Activated T-helper 2 cell treated with anti-CD3 and anti-CD28 coated beads, Interferon-gamma antibody, Interleukin-2, Interleukin-4, amounts not matched to agents 10 μg/mL and 5 μg/mL and 100 μg/mL, durations not matched to agents 14 hours and 24 hours and 36 hours (primary cell): ENCODE measurements at places on chromosomes 13 and 19.

GRCh38 chr13:95557013-95557412 is 4.5 kb downstream of the CLDN10 start:
- no peaks in the 10 kb centered on the region for H3K36me3 ChIP-seq
- H3K4me3 ChIP-seq, result no peak overlapping the region
- no peak for DNase-seq
- H3K27ac ChIP-seq, result no peak overlapping the region
- peaks cover 7% of the 10 kb centered on the region for H3K4me1 ChIP-seq
- H3K27me3 ChIP-seq, result peaks cover 29% of the 10 kb centered on the region

DNA sequence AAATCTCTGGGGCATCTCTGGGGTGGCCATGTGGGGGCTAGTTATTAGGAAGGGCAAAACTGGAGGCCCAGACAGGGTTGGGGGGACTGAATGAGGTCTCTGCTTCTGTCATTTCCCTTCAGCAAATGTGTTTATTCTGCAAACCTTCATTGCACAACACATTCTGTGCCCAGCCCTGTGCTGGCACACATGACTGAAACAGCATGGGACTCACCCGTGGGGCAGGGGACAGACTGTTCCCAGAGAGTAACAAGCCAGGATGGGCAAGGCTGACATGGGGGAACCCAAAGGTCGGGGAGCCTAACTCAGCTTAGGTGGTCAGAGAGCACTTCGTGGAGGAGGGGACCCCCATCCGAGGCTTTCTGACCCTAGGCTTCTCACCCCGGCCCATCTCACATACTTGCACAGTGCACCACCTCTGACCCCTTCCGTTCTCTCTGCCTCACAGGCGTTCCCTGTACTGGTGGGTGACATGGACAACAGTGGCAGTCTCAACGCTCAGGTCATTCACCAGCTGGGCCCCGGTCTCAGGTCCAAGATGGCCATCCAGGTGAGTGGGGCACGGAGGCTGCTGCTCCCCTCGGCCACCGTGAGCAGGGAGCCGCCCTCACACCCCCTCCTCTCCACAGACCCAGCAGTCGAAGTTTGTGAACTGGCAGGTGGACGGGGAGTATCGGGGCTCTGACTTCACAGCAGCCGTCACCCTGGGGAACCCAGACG is 2.4 kb downstream of the TOMM40 start:
- H3K36me3 ChIP-seq, result peaks cover 54% of the 10 kb centered on the region
- peaks cover 19% of the 10 kb centered on the region for H3K4me1 ChIP-seq
- no peak overlapping the region for H3K27ac ChIP-seq
- no peak for DNase-seq
- H3K27me3 ChIP-seq, result no peaks in the 10 kb centered on the region

DNA sequence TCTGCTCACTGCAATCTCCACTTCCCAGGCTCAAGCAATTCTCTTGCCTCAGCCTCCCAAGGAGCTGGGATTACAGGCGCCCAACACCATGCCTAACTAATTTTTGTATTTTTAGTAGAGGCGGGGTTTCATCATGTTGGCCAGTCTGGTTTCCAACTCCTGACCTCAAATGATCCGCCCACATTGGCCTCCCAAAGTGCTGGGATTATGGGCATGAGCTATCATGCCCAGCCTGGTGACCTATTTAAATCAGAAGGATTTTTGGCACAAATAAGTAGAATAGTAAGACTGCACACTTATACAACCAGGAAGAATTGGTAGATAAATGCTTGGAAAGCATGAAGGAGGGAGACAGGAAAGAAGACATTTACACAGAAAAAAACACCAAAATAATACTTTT is 53.4 kb upstream of the AKAP11 start:
- H3K4me3 ChIP-seq, result no peak overlapping the region
- no peak overlapping the region for H3K27ac ChIP-seq
- no peaks in the 10 kb centered on the region for H3K27me3 ChIP-seq
- no peaks in the 10 kb centered on the region for H3K4me1 ChIP-seq
- no peak for DNase-seq

- no peaks in the 10 kb centered on the region for H3K36me3 ChIP-seq
- peak overlapping the region; percentile 55 for H3K4me3 ChIP-seq
- no peak overlapping the region for H3K27ac ChIP-seq
- peaks cover 6% of the 10 kb centered on the region for H3K27me3 ChIP-seq
- peak; percentile 62 for DNase-seq
Measured at GRCh38 chr19:48501494-48502349, 9.9 kb downstream of the LMTK3 start.

DNA sequence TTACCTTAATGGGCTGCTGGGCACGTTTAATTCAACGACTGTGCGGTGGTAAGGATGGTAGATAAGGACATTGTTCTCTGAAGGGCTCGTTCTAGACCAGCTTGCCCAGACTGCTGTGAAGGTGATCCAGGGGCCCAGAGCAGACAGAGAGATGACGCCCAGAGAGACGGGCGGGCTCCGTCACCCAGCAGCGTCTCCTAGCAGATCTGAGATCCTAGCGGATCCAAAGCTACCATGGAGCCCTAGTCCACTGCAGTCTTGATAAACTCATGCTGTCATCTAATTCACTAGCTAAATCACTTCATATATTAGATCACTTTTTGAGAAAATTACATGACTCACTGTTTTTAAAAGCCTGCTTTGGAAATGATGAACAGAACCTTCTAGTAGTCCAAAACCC is 21.5 kb downstream of the COL4A2 start:
- H3K36me3 ChIP-seq, result no peaks in the 10 kb centered on the region
- no peaks in the 10 kb centered on the region for H3K4me1 ChIP-seq
- H3K27ac ChIP-seq, result no peak overlapping the region
- H3K4me3 ChIP-seq, result no peak overlapping the region

DNA sequence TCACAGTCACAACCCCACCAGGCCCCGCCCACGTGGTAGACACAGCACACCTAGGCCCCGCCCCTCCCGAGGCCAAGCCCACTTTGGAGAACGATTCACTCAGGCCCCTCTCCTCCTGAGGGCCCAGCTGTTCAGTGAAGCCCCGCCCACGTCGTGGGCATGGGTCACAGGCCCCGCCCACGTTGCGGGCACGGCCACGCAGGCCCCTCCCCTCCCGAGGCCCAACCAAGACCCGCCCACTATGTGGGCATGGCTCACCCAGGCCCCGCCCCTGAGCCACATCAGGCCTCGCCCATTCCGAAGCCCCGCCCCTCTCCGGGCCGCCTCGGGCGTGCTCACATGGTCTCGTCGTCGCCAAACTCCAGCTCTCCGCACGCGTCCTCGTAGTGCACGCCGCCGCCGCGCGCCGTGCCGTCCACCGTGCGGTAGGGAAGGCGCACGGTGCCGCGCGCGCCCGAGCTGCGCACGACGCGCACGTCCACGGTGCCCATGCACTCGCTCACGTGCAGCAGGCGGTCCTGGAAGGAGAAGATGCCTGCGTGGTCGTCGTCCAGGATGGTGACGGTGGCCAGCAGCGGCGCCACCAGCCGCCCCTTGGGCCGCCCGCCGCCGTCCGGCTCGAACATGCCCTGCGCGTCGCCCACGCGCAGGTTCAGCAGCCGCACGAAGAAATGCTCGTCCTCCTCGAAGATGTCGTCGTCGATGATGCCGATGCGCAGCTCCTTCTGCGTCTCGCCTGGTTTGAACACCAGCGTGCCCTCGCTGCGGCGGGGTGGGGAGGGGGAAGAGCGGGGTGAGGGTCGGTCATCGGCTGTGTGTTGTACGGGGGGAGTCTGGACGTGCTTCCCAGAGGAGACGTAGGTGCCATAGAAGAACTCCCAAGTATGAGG is 24.0 kb downstream of the SLC8A2 start:
- peak overlapping the region; percentile 49 for H3K4me3 ChIP-seq
- peak; percentile 68 for DNase-seq

- H3K27ac ChIP-seq, result peak overlapping the region; percentile 89
- no peaks in the 10 kb centered on the region for H3K27me3 ChIP-seq
- peak overlapping the region; percentile 60 for H3K4me3 ChIP-seq
Measured at GRCh38 chr13:46165485-46166223, 16.3 kb downstream of the LCP1 start.

- H3K27me3 ChIP-seq, result no peaks in the 10 kb centered on the region
- H3K36me3 ChIP-seq, result no peaks in the 10 kb centered on the region
- H3K4me3 ChIP-seq, result no peak overlapping the region
- H3K4me1 ChIP-seq, result no peaks in the 10 kb centered on the region
- no peak for DNase-seq
- H3K27ac ChIP-seq, result no peak overlapping the region
Measured at GRCh38 chr13:104766319-104766718, 1700.1 kb upstream of the SLC10A2 start.

- H3K4me3 ChIP-seq, result no peak overlapping the region
- peak overlapping the region; percentile 78 for H3K27ac ChIP-seq
- H3K4me1 ChIP-seq, result peaks cover 11% of the 10 kb centered on the region
- H3K36me3 ChIP-seq, result peaks cover 56% of the 10 kb centered on the region
- H3K27me3 ChIP-seq, result no peaks in the 10 kb centered on the region
Measured at GRCh38 chr19:17209126-17210036, 5.8 kb upstream of the USE1 start.

GRCh38 chr13:113879494-113880360 is 15.9 kb upstream of the GAS6 start:
- H3K27ac ChIP-seq, result no peak overlapping the region
- no peaks in the 10 kb centered on the region for H3K27me3 ChIP-seq
- peaks cover 1% of the 10 kb centered on the region for H3K4me1 ChIP-seq
- peaks cover 5% of the 10 kb centered on the region for H3K36me3 ChIP-seq

- H3K27me3 ChIP-seq, result peaks cover 26% of the 10 kb centered on the region
- H3K4me3 ChIP-seq, result no peak within 1 kb of the TSS
- H3K27ac ChIP-seq, result no peak within 1 kb of the TSS
- no peaks in the 10 kb centered on the region for H3K36me3 ChIP-seq
Measured at GRCh38 chr19:48755084-48755641, at the start of gene FGF21. TSS of gene FGF21 (plus strand) at chr19:48755524. CDS start at chr19:48756237, 713 bp downstream.

- peaks cover 27% of the 10 kb centered on the region for H3K4me1 ChIP-seq
- H3K36me3 ChIP-seq, result no peaks in the 10 kb centered on the region
- no peaks in the 10 kb centered on the region for H3K27me3 ChIP-seq
Measured at GRCh38 chr13:39938596-39938995, 283.1 kb downstream of the COG6 start.

DNA sequence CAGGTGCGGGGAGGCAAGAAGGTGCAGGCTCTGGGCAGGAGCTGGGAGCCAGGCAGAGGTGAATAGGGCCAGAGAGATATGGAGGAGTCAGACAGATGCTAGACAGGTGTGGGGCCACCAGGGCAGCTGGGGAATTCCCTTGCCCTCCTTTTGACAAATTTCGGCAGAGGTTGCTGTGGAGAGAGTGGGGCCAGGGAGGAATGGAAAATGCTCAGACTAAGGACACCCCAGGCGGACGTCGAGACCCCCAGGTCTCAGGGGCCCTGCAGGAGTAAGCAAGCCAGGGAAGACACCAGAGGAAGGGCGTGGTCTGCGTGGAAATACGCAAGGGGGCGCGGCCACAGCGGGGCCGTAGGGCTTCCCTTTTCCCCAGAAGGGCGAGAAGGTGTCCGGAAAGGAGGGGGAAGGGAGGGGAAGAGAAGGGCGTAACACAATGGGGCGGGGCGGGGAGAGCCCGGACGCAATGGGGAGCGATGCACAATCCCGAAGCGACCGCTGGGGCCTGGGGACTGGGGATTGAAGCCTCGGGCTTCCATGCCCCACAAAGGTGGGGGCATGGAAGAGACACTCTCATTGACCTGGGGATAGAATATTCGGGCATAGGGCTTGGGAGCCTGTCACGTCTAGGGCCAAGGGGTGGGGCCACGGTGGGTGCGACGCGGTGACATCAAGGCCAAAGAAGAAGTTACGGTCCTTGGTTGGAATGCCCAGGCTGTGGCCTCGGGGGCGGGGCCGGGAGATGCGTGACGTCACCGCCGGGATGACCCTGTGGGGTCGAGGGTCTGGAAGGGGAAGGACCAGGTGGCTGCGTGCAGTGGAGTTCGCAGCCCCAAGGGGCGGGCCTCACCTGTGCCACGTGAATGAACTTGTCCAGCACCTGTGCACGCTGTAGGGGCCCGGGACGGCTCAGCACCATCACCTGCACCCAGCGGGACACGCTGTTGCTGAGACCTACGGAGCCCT is 8.2 kb downstream of the RASGRP4 start:
- peak overlapping the region; percentile 73 for H3K4me3 ChIP-seq
- H3K4me1 ChIP-seq, result peaks cover 22% of the 10 kb centered on the region
- H3K36me3 ChIP-seq, result peaks cover 9% of the 10 kb centered on the region
- peak overlapping the region; percentile 60 for H3K27ac ChIP-seq
- DNase-seq, result peak; percentile 67
- H3K27me3 ChIP-seq, result no peaks in the 10 kb centered on the region

- no peak overlapping the region for H3K4me3 ChIP-seq
- H3K36me3 ChIP-seq, result no peaks in the 10 kb centered on the region
- H3K4me1 ChIP-seq, result no peaks in the 10 kb centered on the region
- H3K27ac ChIP-seq, result no peak overlapping the region
- no peak for DNase-seq
Measured at GRCh38 chr13:103276775-103277498, 210.7 kb upstream of the SLC10A2 start.

DNA sequence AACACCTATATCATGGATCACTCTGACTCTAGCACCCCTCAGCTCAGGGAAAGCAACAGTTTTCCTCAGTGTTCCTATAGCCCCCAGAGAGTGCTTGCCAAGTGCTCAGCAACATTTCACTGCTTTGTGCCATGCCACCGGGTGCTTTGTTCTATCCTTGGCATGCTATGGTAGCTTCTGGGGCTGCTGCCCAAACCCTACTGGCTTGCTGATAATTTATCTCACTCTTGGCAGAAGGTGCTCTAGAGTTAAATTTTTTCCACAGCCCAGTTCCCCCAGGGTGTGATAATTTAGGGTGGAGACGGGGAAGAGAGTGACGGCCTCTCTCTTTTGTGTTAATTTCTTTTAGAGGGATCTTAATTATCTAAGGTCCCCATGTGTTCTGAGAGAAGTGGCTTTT is 12.6 kb upstream of the CSNK1A1L start:
- no peak overlapping the region for H3K27ac ChIP-seq
- H3K36me3 ChIP-seq, result no peaks in the 10 kb centered on the region
- no peaks in the 10 kb centered on the region for H3K27me3 ChIP-seq

GRCh38 chr19:18119717-18120105 is 22.1 kb downstream of the MAST3 start:
- H3K4me3 ChIP-seq, result peak overlapping the region; percentile 74
- peaks cover 23% of the 10 kb centered on the region for H3K4me1 ChIP-seq
- no peaks in the 10 kb centered on the region for H3K27me3 ChIP-seq
- peaks cover 18% of the 10 kb centered on the region for H3K36me3 ChIP-seq
- peak overlapping the region; percentile 85 for H3K27ac ChIP-seq

DNA sequence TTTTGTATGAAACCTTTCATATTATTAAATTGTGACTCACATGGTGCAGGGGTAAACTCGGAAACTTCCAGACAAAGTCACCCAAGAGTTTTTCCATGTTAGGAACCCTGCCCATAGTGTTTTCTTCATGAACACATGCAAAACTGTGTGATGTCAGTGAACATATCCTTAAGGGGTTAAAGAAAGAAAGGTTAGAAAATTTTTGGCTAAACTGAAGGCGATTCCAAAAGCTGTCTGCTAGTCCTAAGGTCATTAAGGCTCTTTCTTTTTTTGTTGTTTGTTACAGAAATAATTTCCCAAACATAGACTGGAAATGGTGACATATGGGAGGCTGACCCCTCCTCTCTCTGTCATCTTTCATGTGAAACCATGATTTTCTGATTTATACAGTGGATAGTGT is 271.9 kb downstream of the DNAJC15 start:
- DNase-seq, result no peak
- no peaks in the 10 kb centered on the region for H3K4me1 ChIP-seq
- H3K36me3 ChIP-seq, result no peaks in the 10 kb centered on the region
